MM.1S (cell line): ENCODE measurements at places on chromosomes 11 and 22.

DNA sequence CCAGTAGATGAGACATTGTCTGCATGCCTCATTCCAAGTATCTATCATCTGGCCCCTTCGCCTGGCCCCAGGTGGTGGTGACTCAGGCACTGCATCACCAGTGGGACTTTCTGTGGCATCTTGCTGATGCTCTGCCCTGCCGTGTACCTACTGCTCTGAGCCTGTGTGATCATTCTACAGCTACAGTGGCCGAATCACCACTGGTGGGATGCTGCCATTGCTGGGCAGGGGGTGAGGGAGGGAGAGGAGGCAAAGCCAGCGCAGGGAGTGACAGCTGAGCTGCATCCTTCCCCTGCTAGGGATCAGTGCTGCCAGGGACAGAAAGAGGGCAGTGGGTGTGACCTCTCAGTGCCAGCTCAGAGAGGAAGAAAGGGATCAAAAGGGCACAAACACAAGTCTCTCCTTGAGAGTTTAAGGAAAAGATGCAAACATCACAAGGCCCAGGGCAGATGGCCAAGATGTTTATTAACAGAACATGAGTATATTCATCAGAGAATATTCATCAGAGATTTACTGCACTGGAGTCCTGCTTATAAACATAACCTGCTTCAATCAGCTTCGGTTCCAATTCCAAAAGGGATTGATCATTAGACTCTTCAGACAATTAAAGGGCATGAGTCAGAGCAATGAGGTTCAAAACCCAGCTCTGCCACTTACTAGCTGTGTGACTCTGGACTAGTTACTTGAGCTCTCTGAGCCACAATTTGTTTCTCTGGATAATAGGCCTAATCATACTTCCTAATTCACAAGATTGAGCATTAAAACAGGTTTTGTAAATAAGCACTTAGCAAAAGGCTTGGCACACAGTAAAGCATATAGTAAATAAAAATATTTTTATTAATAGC lies 109.8 kb downstream of the NAT10 start:
- no peak for DNase-seq

DNA sequence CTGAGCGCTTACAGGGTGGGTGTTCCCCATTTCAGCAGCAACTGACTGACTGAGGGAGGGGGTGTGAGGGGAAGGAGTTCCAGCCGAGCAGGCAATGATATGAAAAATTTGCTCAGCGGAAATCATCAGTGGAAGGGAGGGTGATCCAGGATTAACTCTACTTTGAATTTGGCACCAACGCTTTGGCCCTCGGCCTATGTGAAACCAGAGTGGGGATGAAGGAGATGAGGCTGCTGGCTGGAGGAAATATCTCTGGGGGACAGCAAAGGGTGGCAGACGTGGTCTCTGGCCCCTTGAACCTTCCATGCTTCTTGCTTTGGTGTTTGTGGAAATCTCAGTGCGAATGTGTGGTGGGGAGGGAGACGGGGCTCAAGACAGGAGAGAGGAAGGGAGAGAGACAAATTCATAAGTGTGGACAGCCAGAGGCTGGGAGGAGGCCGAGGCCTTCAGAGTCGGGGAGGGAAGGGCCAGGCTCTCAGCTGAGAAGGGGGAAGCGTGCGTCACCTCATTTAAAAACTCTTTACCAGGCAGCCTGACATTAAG lies 83.6 kb downstream of the FDX1 start:
- DNase-seq, result no peak

DNA sequence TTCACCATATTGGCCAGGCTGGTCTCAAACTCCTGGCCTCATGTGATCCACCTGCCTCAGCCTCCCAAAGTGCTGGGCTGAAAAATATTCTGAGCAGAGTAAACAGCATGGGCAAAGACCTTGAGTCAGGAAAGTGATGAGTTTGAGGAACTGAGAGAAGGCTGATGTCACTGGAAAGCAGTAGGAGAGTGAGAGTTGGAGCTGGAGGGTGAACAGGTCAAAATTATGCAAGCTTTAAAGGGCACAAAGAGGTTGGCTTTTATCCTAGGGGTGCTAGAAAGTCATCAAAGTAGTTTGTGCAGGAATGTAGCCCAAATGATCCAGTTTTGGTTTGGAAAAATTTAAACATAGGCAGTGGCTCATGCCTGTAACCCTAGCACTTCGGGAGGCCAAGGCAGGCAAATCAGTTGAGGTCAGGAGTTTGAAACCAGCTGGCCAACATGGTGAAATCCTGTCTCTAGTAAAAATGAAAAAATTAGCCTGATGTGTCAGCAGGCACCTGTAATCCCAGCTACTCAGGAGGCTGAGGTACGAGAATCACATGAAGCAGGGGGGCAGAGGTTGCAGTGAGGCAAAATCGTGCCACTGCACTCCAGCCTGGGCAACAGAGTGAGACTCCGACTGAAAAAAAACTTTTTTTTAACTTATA lies 44.7 kb upstream of the CXCR5 start:
- DNase-seq, result peak; percentile 84

- DNase-seq, result no peak
Measured at GRCh38 chr11:75263944-75264349, 23.4 kb downstream of the TPBGL start.

DNA sequence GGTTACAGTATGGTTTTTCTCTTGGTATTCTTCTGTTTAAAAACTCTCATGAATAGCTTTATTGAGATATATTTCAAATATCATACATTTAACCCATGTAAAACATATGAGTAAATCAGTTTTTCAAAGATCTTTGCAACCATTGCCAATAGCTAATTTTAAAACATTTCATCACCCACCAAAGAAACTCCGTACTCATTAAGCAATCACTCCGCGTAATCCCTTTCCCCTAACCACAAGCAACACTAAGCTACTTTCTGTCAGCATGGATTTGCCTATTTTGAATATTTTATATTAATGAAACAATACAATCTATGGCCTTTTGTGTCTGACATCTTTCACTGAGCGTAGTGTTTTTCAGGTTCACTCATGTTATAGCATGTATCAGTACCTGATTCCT lies 697.9 kb upstream of the ANO5 start:
- DNase-seq, result no peak

GRCh38 chr11:19828382-19829108 lies 115.9 kb downstream of the NAV2 start:
- no peak for DNase-seq

- DNase-seq, result no peak
Measured at GRCh38 chr11:32428665-32429303, 6.6 kb downstream of the WT1 start.

DNA sequence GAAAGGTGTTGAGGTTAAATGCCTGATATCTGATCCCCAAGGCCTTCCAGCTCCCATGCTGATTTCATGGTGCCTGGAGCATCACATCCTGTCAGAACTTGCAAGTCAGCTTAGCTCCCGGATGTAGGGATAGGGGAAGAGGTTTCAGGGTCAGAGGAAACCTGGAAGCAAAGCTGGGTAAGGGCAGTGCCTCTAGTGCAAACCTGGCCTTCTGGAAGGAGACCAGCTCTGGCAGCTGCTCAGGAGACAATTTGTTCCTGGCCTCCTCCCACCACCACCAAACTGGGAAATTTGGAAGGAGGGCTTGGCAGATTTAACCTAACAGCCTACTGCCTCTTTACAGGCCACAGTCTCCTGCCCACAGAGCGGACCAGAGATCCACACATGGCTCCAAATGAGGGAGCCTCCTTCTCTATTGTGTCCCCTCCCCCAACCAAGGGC lies 9.2 kb upstream of the TSKU start:
- no peak for DNase-seq

GRCh38 chr22:39130152-39130704 lies 22.3 kb downstream of the CBX7 start:
- no peak for DNase-seq

GRCh38 chr11:131073167-131073566 lies 156.9 kb upstream of the SNX19 start:
- DNase-seq, result no peak

DNA sequence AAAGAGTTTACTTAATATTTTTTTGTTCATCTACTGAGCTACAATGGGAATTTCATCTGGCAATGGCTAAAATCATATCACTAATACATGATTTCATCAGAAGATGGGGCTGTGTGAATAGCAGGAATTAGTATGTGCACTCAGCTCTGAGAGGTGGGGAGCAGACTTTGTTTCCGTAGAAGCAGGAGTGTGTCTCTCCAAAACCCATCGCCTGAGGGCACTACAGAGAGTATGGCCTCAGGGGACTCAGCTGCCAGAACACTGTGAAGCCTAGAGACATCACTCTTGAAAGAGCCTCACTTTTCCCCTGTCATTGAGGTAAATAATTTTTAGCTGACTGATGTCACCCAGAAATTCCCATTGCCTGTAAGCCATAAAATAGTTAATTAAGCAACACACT lies 261.4 kb upstream of the ISX start:
- peak; percentile 15 for DNase-seq

GRCh38 chr11:2516276-2517015 lies 71.6 kb downstream of the KCNQ1 start:
- DNase-seq, result no peak

- no peak for DNase-seq
Measured at GRCh38 chr11:26186389-26186788, 145.5 kb upstream of the ANO3 start.

DNA sequence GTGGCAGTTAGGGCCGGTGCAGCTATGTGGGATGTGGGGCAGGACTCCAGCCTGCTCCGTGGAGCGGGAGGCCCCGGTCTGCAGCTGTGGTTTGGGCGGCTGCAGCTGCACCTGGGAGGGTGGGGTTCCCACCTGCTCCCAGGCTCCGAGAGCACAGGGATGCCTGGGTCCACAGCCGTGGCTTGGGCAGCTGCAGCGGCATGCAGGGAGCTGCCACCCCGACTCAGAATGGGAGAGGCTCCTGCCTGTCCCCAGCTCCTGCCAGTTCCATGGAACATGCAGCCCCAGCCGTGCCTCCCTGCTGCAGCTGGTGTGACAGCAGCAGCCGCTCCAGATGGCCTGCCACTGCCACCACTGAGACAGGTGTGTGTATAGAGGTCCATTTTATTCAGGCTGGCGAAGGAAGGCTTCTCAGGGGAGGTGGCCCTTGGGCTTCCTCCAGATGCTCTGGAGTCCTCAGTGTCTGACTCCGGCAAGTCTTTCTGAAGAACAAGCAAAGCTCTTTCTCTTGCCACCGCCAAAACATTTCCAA lies 21.8 kb upstream of the UPK3A start:
- peak; percentile 51 for DNase-seq

- DNase-seq, result no peak
Measured at GRCh38 chr22:36577019-36577418, 48.1 kb upstream of the EIF3D start.

GRCh38 chr11:83205608-83206185 lies 12.2 kb downstream of the ANKRD42 start:
- DNase-seq, result no peak

DNA sequence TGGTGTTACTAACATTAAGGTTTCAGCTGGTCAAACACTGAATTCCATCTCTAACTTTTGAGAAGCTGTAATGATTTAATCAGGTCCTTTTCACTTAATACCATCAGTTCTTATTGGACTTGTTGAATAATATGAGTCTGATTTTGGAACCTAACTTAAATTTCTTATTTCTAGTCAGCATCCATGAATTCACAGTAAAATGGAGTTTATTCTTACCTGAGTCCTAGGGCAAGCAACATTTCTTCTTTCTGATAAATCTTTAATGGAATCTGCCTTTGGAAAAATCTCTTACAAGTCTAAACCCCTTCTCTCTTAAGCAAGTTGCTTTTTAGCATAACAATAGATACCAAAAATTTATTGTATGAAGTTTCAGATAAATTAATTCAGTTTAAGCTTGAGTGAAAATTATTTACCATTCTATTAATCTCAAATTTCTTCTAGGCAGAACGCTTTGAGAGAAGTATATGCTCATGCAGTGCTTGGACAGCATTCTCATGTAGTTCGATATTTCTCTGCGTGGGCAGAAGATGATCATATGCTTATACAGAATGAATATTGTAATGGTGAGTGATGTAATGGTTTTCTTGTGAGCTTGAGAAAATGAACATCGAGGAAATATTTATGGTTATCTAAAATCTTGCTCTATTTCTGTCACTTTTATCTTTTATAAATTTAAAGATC lies 3.4 kb downstream of the WEE1 start:
- DNase-seq, result no peak

- DNase-seq, result no peak
Measured at GRCh38 chr11:99522467-99523173, 501.9 kb downstream of the CNTN5 start.

- DNase-seq, result no peak
Measured at GRCh38 chr22:45930324-45930723, 46.6 kb downstream of the WNT7B start.

DNA sequence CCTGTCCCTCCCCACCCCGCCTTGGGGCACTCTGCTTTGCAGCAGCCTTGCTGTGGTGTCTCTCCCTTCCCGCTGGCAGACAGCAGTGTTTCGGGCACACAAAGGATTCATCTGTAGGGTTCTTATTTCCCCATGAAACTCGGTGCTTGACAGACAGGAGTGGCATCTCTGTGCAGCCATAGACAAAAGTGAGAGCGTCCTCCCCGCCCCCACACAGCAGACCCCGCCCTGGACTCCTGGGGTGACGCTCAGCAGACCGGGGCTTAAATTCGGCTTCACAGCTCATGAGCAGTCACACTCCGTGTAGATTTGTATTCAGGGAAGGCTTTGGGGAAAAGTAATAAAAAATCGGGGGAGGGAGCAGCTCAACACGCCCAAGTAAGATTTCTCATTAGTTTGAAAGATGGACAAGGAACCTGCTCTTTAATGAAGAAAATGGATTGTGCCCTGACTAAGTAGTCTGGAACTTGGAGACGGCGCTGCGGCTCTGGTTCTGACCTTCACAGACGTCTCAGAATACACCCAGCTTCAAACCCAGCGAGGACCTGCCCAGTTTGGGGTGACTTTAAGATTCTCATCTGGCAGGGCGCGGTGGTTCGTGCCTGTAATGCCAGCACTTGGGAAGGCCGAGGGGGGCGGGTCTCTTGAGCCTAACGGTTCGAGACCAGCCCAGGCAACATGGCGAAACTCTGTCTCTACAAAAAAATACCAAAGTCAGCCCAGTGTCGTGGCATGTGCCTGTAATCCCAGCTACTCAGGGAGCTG lies 136.0 kb downstream of the CACNA1I start:
- DNase-seq, result no peak

DNA sequence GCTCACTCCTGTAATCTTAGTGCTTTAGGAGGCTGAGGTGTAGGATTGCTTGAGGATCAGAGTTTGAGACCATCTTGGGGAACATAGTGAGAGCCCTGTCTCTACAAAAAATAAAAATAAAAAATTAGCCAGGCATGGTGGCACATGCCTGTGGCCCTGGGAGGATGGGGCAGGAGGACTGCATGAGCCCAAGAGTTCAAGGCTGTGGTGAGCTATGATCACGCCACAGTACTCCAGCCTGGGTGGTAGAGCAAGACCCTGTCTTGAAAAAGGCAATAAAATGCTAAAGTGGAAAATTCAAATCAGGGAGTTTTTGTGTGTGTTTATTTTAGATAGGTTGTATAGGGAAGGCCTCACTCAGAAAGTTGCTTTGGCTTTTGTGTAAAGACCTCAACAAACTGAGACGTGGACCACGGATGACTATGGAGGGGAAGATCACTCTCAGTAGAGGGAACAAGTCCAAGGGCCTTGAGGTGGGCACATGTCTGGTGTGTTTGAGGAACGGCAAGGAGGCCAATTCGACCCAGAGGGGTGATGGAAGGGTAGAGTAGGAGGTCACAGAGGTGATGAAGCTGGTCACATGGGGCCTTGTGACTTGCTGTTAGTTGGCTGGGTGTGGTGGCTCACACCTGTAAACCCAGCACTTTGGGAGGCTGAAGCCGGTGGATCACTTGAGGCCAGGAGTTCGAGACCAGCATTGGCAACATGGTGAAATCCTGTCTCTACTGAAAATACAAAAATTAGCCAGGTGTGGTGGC lies 35.7 kb downstream of the WEE1 start:
- DNase-seq, result no peak

GRCh38 chr11:123430721-123431497 lies 840 bp downstream of the GRAMD1B start:
- no peak for DNase-seq

- DNase-seq, result no peak
Measured at GRCh38 chr22:28978863-28979796, 82.5 kb downstream of the C22orf31 start.
